ENCODE measurements at places on chromosomes 6 and 20.

DNA sequence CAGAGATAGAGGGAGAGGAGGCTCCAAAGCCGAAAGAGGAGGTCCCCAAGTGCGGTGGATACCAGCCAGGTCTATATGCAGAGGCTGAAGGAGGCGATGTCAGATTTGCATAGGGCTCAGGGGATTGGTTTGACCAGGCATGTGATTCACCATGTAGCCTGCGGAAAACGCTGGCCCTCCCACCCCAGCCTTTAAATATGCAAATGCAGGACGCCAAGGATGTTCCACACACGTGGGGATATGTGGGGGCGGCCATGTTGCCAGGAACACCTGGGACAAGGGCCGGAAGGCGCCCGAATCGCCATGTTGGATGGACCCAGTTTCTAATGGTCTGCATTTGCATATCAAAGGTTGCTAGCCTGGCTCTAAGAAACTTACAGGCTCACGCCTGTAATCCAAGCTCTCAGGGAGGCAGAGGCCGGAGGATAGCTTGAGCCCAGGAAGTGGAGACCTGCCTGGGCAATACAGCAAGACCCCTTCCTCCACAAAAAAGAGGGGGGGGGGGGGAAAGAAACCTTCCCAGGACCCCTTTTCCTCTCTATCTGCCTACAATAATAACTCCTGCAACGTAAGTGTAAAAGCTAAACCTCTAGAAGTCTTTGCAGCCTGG lies 110.5 kb downstream of the TULP4 start:
- DNase-seq: no peak

- no peak for DNase-seq
Observed at GRCh38 chr6:3019065-3019464, 19.4 kb downstream of the NQO2 start.

GRCh38 chr20:34680586-34681175 lies 3.8 kb upstream of the PIGU start:
- no peak for DNase-seq

- DNase-seq: no peak
Observed at GRCh38 chr20:52760791-52761190, 211.4 kb upstream of the TSHZ2 start.

GRCh38 chr6:41200901-41201763 lies at the start of gene TREML2:
Gene TREML2 (minus strand): TSS chr6:41201149. CDS start chr6:41201008, 141 bp downstream.
- no peak for DNase-seq

DNA sequence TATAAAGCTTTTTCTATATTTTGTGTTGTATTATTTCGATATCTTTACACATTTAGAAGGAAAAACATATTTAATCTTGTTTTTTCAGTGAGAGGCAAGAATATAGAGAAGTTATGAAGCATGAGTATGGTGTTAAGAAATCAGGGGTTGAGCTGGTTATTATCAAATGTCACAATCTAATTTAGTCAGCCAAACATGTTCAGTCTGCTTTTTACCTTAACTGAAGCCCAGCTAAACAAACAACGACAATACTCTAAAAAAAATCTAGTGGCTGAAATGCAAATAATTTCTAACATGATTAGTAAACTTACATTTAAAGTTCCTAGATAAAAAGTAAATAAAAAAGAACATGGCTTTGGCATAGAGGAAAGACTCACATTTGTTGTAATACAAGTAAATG lies 433.8 kb upstream of the NRSN1 start:
- no peak for DNase-seq

DNA sequence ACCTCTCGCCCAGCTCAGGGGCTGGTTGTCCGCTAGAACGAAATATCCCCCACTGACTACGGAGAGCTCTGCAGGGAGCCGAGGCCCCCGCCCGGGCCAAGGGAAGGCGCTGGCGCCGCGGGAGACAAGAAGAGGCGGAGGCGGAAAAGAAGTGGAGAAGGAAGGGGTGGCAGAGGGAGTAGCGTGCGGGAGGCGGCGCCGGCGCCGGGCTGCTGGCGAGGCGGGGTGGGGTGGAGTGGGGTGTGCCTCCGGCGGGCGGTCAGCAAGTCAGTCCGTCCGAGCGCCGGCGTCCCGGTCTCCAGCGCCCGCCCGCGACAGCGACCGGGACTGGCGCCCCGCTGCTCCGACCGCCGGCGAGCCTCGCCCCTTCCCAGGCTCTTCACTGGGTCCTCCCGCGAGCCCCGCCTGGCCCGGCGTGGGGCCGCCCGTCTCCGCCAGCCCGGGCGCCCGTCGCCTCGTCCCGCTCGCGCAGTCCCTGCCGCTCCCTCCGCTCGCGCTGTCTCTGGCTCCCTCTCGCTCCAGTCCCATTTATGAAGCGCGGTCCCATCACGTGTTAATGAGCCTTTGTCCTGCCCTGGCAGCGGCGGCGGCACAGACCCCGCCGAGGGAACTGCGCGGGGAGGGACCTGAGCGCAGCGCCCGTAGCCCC lies at the start of gene CNR1:
CNR1 (minus strand) TSS at position 504 of the 649 bp plus-strand sequence. CDS start 21,073 bp downstream, outside the sequence.
- no peak for DNase-seq

GRCh38 chr6:90978046-90978445 lies 391.2 kb upstream of the MAP3K7 start:
- no peak for DNase-seq

DNA sequence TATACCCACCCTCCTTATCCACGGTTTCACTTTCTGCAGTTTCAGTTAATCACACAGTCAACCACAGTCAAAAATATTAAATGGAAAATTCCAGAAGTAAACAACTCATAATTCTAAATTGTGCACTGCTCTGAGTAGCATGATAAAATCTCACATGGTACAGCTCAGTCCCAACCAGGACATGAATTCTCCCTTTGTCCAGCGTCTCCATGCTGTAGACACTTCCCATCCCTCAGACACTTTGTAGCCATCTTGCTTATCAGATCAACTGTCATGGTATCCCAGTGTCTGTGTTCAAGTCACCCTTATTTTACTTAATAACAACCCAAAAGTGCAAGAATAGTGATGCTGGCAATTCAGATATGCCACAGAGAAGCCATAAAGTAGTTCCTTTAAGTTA lies 94.7 kb downstream of the PDE10A start:
- DNase-seq: no peak

GRCh38 chr6:126440923-126441322 lies 101.0 kb downstream of the CENPW start:
- no peak for DNase-seq

DNA sequence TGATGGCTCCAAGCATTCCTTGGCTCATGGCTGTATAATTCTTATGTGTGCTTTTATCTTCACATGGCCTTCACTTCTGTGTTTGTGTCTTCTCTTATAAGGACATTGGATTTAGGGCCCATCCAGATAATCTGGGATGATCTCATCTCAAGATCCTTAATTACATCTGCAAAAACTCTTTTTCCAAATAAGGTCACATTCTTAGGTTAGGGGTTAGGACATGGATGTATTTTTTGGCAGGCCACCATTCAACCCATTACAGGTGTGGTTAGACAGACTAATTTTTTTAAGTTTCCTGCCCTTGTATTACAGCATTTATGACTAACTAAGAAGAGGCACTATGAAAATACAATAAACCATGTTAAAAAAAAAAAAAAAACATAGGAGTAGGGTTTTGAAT lies 254.0 kb downstream of the TPBG start:
- DNase-seq: no peak

- DNase-seq: no peak
Observed at GRCh38 chr6:170096803-170097504, 193.9 kb downstream of the DLL1 start.

DNA sequence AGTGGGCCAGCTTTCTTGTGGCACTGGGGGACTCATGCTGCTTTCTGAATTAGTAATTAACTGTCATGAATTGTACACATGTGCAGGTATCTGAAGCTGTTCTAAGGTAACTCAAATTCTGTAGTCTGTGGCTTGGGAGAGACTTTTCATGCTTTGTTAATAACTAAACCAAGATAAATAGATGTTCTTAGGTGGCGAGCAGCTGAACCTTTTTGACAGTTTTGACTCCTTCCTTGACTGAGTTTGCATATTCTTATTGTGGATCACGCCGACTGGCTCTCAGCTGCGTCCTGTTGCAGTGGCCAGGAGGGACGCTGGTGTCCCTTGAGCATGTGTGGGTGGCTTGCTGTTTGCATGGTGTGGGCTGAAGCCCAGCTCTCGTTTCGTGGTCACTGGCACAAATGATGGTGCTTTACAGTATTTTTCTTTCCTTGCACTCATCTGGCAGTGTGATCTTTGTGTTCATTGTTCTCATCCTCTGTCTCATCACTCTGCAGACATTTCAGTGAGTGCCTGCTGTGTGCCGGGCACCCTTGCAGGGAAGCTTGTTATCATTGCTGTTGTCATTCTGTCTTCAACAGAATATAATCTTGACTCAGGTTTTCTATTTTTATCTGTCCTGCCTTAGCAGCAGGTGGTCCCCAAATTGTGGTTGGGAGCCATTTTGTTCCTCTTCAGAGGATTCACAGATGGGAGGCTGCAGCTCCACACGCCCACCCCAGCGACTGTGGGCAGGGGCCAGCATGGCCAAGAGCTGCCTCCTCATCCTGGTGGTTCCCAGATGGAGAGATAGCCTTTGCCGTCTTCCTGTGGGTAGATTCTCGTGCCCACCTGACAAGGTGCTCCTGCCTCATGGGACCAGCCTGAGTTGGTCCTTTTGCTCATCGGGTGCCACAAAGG lies 39.6 kb downstream of the DUSP22 start:
- no peak for DNase-seq

DNA sequence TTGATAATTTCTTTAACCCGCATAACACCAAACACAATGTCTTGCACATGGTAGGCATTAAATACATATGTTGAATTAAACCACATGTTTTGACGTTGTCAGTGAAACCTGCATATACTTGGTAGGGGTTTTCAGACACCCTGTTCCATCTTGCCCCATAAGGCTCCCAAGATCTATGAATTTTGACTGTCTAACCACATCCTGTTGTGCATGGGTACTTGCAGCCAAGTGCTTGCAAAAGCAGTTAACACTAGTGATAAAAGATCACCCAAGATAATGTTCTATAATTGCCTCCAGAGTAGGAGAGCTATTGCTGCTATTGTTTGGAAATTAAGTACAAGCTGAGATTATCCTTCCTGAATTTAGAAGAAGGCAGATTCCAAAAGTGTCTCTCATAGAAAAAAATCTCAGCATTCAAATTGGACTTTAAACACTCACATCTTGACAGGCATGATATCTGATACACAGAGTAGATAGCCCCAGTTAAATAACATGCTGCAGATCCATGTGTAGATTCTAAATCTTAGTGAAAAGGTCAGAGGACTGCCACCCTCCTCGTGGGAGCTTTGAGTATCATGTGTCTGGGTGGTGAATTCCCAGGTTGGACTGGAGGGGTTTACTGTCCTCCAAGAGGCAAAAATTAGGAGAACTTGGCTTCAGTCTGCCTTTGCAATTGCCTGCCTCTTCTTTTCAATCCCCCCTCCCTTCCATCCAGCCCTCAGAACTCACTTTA lies 25.8 kb upstream of the CCN6 start:
- DNase-seq: peak; percentile 19

DNA sequence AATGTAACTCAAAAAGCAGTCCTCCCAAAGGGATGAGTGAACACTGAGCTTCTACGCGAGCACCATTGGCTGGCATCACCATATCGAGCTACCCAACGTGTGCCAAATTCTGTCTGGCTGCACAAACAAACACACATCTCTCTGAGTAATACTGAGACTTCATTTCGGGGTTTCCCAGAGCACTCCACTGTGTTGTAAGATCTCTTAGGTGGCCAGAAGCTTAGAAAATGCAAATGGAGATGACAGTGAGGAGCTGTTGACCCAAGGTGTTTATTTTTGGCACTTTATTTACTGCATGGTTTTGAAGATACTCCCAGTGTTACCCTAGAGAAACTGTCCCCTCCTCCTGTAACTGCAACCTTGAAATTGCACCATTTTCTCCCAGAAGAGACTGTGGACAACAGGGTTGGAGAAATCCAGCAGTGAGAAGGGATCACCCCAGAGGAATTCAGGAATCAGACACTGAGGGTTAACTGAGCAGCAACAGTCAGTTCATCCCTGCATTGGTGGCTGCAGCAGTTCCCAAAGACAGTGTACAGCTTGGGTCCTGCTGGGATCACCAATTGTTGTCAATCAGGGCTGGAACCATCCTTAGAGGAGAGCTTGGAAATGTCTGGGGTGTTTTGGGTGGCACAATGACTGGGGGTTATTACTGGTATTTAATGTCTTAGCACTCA lies 1.0 kb upstream of the RIPOR2 start:
- DNase-seq: no peak

GRCh38 chr6:90689172-90689571 lies 102.3 kb upstream of the MAP3K7 start:
- DNase-seq: no peak

DNA sequence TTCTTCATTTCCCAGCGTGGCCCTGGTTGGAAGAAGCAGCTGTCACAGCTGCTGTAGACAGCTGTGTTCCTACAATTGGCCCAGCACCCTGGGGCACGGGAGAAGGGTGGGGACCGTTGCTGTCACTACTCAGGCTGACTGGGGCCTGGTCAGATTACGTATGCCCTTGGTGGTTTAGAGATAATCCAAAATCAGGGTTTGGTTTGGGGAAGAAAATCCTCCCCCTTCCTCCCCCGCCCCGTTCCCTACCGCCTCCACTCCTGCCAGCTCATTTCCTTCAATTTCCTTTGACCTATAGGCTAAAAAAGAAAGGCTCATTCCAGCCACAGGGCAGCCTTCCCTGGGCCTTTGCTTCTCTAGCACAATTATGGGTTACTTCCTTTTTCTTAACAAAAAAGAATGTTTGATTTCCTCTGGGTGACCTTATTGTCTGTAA lies 292.7 kb downstream of the ESR1 start:
- no peak for DNase-seq

DNA sequence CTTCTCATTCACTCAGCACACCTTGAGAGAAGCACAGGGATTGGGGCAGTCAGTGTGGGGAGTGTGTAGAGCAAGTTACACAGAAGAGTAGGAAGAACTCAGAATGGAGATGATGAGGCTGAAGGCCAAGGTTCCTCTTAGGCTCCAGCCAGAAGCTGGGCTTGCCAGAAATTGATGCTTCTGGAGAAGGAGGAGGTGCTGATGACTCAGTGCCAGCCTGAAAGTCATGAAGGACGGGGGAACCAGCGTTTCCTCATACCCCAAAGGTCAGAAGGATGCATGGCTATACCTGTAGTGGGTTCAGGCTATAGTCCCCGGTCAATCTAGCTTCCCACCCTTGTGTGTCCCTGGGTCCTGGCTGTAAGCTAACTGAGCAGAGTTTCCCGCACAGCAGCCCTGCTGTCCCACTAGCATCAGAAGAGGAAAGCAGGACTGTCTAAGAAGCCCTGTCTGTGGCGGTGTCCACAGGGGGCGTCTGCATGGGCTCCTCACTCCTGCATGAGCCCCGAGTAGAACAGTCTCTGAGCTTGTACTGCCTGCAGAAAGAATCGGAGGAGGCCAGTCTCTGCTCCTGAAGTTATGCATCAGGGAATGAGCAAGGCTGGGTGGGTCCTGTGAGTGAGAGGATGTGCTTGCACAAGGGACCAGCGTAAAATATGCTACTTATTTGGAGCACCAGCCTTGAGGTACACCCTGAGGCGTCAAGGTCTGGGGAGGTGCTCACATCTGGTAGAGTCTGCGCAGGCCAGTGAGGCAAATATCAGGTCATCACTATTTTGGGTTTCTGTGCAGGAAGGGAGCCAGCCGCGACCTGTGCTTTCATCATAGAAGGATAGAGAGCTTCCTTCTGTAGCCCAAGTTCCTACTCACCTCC lies 148.5 kb downstream of the MRPL14 start:
- no peak for DNase-seq

- no peak for DNase-seq
Observed at GRCh38 chr6:12286373-12287110, 3.6 kb upstream of the EDN1 start.

- DNase-seq: no peak
Observed at GRCh38 chr6:169567819-169568218, 134.0 kb downstream of the WDR27 start.

GRCh38 chr6:110449541-110449895 lies 26.9 kb downstream of the SLC22A16 start:
- no peak for DNase-seq

Measured in stimulated activated CD8-positive, alpha-beta memory T cell treated with anti-CD3 and anti-CD28 coated beads, Interleukin-7, amount 100 ng/mL, for 1 hour (primary cell).